ENCODE measurements at places on chromosomes 4 and X.

DNA sequence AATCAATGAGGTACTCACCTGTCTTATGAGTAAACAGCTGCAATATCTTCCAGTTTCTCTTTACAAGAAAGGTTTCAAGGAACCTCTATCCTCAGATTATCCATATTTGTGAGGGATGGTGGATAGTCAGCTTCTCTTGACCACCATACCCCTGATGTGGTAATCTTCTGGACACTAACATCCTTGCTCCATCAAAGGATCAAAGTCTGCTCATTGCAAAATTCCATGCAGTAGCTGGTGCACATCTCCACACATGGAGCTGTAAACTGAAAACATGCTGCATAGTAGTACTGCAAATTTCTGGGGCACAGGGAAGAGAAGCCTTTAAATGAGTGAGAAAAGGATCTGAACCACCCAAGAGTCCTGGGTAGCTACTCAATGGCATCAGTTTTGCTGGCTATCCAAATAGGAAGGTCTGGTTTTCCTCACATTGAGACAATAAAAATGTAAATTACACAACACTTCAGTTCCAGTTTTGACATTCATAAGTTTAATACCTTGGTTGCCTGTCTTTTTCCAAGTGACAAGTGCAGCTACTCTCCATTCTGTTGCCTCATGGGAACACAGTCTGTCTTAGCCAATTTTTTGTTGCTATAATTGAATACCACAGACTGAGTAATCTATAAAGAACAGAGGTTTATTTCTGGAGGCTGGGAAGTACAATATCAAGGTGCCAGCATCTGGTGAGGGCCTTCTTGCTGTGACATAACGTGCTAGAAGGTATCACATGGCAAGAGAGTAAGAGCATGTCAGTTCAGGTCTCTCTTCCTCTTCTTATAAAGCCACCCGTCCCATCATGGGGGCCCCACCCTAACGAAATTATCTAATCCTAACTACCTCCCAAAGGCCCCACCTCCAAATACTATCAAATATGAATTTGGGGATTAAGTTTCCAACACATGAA, 34.4 kb upstream of the ARHGEF6 start:
- no peak for DNase-seq

DNA sequence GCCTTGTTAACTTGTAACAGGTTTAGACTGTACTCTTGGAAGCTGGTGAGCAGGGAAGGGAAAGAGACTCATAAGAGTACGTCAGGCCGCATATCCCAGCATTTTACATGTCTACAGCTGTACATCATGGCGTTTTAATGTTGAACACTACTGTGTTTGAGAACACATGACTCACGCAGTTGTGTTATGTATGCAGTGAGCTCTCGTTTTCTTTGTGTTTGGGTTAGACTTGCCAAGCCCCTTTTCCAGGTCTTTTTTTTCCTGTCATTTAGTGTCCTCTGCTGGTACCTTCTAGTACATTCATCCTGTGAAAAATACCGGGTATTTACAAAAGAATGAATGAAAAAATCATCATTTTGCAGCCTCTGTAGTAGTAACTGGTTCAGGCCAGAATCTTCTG, 35.3 kb downstream of the SMS start:
- DNase-seq = no peak

DNA sequence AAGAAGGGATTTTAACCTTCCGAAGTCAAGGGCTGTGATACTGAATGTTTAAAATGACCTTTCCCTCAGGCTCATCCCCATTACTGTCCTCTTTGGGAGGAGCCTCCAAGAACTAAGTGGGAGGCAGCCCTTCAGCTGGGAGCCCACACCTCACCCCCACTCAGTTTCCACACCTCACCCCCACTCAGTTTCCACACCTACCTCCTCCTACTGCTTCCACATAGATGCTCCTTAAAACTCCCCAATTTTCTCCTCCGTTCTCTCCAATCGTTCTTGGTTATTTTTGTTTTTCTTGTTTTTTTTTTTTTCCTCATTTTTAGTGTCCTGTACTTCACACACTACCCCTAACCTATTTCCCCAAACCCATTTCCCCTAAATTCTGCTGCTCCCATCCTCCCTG, 31.6 kb upstream of the ANXA3 start:
- DNase-seq = no peak

- DNase-seq = peak; percentile 11
These were observed 155.6 kb upstream of the PACRGL start for GRCh38 chr4:20544645-20545044.

DNA sequence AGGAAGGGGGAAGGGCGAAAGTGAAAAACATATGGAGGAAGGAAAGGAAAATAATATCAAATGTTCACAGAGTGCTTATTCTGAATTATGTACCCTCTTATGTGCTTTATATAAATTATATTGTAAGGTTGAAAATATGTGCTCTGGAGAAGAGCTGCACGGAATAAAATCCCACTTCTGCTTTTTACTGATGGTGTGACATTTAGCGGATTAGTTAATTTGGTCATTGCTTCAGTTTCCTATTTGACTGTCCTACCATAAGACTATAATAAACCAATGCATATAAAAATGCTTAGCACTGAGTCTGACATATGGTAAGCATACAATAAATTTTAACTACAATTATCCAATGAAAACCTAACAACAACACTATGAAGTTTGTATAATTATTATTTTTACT, 86.2 kb downstream of the NPFFR2 start:
- no peak for DNase-seq

- DNase-seq = no peak
These were observed 157.3 kb upstream of the TET2 start for GRCh38 chr4:104989371-104989770.

GRCh38 chr4:42122237-42122636, 30.2 kb downstream of the BEND4 start:
- no peak for DNase-seq

DNA sequence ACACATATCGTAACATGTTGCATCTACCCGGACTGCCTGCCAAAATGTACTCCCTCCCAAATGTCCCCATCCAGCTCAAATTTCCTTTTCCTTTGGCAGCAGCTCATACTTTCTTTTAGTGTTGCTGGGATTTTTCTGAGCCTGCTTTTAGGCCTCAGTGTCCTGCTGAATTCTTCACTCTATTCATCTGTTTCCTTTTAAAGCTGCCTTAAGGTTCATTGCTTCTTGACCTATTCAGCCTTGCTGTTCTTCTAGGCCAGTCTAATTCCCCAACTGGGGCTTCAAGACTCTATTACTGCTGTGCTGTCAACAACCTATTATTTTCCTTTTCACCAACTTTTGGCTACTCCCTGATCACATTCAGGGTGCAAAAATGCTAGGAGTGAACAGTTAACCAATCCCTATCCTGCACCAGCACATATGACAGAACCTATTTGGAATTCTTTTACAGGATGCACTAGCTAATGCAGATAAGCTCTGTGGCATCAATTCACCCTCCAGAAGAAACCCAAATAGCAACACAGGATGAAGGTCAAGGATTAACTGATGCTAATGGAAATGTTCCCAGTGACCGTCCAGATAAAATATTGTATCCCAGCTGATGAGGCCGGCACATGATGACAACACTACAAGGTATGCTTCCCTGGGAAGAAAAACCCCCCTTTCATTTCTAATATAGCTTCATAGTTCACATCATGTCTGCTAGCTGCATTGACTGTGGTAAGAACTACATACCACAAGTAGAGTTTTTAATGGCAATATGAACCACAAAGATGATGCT, 114.7 kb upstream of the TTC29 start:
- DNase-seq = no peak

DNA sequence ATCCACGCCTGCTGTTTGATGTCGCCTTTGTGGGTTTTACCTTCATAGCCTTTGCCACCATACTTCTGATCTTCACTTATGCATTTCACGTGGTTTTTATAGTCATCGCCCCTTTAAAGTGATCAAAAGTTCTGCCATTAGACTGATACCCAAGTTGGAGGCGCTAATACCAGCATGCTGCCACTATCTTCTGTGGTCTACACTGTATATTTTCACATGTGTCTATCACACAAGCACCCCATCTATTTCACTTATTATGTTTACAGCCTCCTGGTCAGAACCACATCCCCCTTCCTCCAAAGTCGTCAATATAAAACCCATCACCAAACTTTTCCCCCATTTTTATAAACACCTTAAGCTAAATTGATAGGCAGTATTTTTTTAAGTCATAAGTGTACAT, 8.2 kb downstream of the LYAR start:
- no peak for DNase-seq

GRCh38 chr4:148441624-148441985, 609 bp downstream of the NR3C2 start:
- DNase-seq = no peak

All from NCI-H1930 (cell line).